ENCODE measurements at places on chromosomes 3 and 15. TPM values are rescaled to one million over a fixed set of nuclear protein-coding genes. Genes with fewer than 3 reads are reported as not detected.

The SAMMSON gene
- not detected for total RNA-seq

The AHSG gene
- not detected for total RNA-seq

The TF gene
- 15.7 TPM for total RNA-seq

The KNL1 gene
- total RNA-seq = 0.54 TPM

The PTPRG gene
- total RNA-seq = 34.1 TPM

The NEK10 gene
- 9.8 TPM for total RNA-seq

The LINGO1 gene
- total RNA-seq = 0.78 TPM

The TSEN2 gene
- 24.1 TPM for total RNA-seq

The B2M gene
- total RNA-seq = 1,155 TPM

All from Right ventricle myocardium inferior (tissue), 1 donor.